Muscle of leg (tissue), 16 donors: ENCODE measurements at places on chromosomes 16 and 17. TPM values are rescaled to one million over a fixed set of nuclear protein-coding genes. Genes with fewer than 3 reads are reported as not detected.

- H3K4me3 ChIP-seq, result no peak overlapping the region
- no peaks in the 10 kb centered on the region for H3K36me3 ChIP-seq
- H3K27me3 ChIP-seq, result no peaks in the 10 kb centered on the region
- peak; percentile 46 for DNase-seq
- H3K27ac ChIP-seq, result no peak overlapping the region
These were observed 202.6 kb upstream of the MYOCD start for GRCh38 chr17:12463102-12463501.

DNA sequence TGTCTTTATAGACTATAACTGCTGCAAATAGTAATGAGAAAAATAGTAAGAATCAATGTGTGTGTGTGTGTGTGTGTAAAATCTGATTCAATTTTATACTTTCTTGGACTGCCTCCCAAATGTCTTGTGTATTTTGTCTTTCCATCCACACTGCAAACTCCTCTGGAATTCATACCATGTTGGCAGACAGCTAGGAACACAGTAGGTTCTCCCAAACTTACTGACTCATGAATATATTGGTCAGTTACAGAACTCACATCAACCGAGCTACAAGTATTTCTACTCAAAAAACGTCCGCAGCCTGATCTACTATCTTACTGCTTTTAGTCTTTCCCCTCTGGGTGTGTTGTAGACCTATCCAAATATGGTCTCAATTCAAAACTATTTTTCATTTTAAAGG is 542.7 kb upstream of the PSMD7 start:
- H3K27me3 ChIP-seq, result no peaks in the 10 kb centered on the region
- no peaks in the 10 kb centered on the region for H3K36me3 ChIP-seq
- no peak overlapping the region for H3K27ac ChIP-seq
- peaks cover 2% of the 10 kb centered on the region for H3K4me1 ChIP-seq

DNA sequence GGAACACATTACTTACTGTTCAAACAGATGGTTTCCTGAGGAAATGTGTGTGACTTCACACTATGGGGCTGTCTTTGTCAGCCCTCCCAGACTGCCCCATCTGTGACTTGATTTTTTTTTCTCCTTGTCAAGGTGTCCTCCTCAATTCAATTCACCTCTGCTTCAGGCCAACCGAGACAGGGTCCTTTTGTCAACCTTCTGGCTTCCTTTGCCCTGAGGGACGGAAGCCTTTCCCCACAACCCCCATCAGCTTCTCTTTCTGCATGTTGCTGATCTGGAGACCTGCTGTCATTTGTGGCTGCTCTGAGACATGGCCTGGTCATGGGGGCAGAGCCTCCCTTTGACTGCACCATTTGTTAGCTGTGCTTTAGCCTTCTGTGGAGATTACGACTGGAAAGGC is 21.3 kb upstream of the RGS9 start:
- no peak overlapping the region for H3K27ac ChIP-seq
- peaks cover 2% of the 10 kb centered on the region for H3K36me3 ChIP-seq
- H3K27me3 ChIP-seq, result peaks cover 4% of the 10 kb centered on the region
- no peak for DNase-seq
- no peaks in the 10 kb centered on the region for H3K4me1 ChIP-seq

DNA sequence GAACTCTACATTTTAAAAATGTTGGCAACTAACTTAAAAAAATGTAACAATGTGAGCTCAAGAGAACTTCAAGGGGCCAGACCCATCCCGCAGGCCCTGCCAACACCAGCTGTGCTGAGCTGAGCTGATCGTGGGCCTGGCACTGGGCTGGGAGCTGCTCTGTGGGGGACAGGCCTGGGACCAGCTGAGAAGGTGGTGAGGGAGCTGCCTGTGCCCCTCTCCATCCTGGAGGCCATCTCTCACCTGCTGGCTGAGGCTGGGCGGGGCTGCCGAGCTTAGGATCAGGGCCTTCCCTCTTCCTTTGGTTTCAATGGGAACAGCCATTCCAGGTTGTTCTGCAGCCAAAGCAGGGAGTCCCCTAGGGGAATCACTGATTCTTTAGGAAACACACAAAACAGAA is 58.2 kb downstream of the IL21R start:
- H3K4me3 ChIP-seq, result no peak overlapping the region
- H3K4me1 ChIP-seq, result peaks cover 40% of the 10 kb centered on the region
- DNase-seq, result no peak
- peak overlapping the region; percentile 29 for H3K27ac ChIP-seq
- no peaks in the 10 kb centered on the region for H3K27me3 ChIP-seq
- H3K36me3 ChIP-seq, result peaks cover 59% of the 10 kb centered on the region

- H3K4me3 ChIP-seq, result no peak overlapping the region
- H3K27me3 ChIP-seq, result no peaks in the 10 kb centered on the region
- no peak for DNase-seq
These were observed 32.1 kb upstream of the JPT2 start for GRCh38 chr16:1645914-1646525.

GRCh38 chr16:83744441-83744981 is 63.3 kb upstream of the HSBP1 start:
- H3K4me1 ChIP-seq, result peaks cover 11% of the 10 kb centered on the region
- no peaks in the 10 kb centered on the region for H3K27me3 ChIP-seq
- no peak overlapping the region for H3K27ac ChIP-seq
- H3K36me3 ChIP-seq, result no peaks in the 10 kb centered on the region
- H3K4me3 ChIP-seq, result no peak overlapping the region

GRCh38 chr16:75097941-75098901 is 18.4 kb downstream of the LDHD start:
- no peak overlapping the region for H3K4me3 ChIP-seq
- H3K4me1 ChIP-seq, result peaks cover 32% of the 10 kb centered on the region
- peaks cover 25% of the 10 kb centered on the region for H3K36me3 ChIP-seq
- peak overlapping the region; percentile 31 for H3K27ac ChIP-seq

Gene NGFR
- total RNA-seq, result 37.8 TPM
